ENCODE measurements at places on chromosomes 16 and 17.

DNA sequence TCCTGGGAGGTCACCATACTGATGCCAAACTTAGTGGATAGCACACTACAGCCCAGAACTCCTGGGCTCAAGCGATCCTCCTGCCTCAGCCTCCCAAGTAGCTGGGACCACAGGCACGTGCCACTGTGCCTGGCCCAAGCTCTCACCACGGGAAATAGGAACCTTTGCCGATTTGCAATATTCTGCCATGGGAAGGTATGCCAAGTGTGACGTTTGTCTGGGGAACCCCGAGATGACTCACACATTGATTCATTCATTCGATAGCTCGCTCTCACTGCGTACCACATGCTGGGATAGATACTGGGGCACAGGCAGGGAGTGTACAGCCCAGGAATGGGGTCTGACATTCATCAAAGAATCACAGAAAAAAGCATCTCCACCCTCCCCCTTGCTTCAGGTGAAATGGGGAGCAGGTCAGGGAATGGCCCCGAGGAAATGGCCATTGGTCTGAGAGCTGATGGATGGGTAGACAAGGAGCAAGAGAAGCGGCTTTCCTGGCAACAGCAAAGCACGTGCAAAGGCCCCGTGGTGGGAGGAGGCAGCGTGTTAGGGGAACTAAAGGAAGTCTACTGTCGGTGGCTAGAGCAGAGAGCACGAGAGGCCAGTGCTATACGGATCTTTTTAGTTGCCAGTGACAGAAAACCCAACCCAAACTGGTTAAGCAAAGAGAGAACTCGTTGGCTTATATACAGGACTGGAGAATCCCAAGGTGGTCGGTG lies 44.1 kb downstream of the DNAH17 start:
- no peak for DNase-seq

GRCh38 chr17:61461967-61462718 lies 9.9 kb downstream of the TBX4 start:
- DNase-seq: no peak

DNA sequence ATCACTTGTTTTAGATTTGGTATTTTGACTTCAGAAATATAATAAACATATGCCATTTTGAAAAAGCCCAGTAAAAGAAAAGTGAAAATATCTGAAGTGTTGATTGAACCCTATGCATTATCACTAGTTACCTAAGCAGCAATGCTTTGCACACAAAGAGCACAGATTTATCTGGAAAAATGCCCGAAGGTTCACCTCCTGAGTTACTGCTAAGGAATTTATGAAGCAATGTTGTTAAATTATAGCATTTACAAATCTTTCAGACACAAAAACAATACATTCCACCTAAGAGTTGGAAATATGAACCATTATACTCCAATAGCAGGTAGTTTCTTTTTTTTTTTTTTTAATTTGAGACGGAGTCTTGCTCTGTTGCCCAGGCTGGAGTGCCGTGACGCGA lies 38.9 kb upstream of the GHDC start:
- DNase-seq: no peak

DNA sequence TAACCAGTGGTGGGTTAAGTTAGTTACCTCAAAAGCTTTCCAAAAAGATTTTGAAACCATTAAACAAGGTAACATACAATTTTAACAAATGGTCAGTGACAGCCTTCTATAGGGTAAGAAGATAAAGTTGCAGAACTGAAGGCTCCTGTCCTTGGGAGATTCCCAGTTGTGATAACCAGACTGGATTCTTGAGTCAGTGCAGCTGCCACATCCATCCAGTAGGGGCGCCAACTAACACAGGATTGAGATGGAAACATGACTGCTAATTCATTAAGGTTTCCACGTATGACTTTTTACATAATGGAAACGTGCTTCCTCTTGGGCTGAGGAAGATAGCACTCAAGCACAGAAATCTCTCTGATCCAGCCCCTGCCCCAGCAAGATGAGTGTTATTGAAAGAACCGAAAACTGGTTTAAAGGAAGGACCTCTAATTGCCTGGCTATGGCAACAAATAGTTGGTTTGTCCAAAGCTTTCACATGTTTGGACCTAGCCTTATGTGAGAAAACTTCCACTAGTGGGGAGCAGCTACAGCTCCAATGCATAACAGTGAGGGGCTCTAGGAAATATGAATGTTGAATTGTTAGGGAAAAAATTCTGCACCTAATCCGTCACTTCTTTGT lies 269.8 kb upstream of the MYOCD start:
- no peak for DNase-seq

GRCh38 chr16:27402964-27403600 lies 1.1 kb downstream of the IL21R start:
- peak; percentile 57 for DNase-seq

- no peak for DNase-seq
These were observed 8.5 kb downstream of the PRSS27 start for GRCh38 chr16:2711370-2712062.

- no peak for DNase-seq
These were observed 77.2 kb upstream of the TNRC6A start for GRCh38 chr16:24652209-24652712.

GRCh38 chr16:1772362-1772907 lies at the start of gene EME2:
Gene EME2, plus strand, starts transcription at chr16:1772810. Its CDS starts 418 bp downstream, at chr16:1773228.
- DNase-seq: no peak

GRCh38 chr16:50520451-50521245 lies 27.5 kb upstream of the NKD1 start:
- DNase-seq: no peak

- DNase-seq: no peak
These were observed 5.5 kb upstream of the MAF start for GRCh38 chr16:79605999-79606398.

DNA sequence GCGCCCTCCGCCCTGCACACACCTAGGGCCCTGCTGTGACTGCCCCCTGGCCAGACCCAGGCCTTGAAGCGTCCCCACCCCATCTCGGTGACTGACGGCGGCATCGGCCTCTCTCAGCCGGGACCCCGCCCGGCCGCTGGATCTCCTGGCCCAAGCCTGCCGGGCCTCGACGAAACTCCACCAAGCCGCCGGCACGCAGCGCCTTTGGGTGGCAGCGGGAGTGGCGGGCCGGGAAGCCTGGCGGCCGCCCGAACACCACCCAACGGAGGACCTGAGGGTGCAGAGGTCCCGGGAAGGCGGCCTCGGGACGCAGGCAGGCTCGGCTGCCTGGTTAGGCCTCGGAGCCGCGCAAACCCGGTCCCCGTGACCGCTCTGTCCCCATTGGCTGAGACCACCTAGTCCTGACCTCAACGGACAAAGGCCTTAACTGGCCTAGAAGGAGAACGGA lies 12.0 kb upstream of the TMEM97 start:
- no peak for DNase-seq

DNA sequence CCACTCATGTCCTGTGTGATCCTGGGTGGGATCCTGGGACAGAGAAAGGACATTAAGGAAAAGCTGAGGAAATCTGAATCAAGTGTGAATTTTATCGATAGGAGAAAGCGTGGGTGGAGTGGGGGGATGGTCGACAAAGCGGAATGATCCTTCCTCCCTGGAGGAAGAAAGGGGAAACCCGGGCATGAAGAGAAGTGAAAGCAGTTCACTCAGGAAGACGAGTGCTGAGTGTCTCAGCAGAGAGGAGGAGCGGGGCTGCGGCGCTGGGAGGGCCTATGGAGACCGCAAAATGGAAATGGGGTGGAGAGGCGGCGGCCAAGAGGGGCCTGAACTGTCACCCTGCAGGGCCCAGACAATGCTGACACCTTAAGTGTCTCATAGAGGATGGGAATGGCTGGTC lies 8.7 kb downstream of the ZDHHC7 start:
- DNase-seq: no peak

- DNase-seq: no peak
These were observed 745 bp downstream of the PYY start for GRCh38 chr17:43952724-43953666.

All from activated T-cell treated with anti-CD3 and anti-CD28 coated beads, Interleukin-2, amount 50 U/mL, for 1 hour (primary cell).